Dermis microvascular lymphatic vessel endothelial cell (primary cell): ENCODE measurements at places on chromosomes 3 and 15. TPM values are rescaled to one million over a fixed set of nuclear protein-coding genes. Genes with fewer than 3 reads are reported as not detected.

The CEP152 gene
- total RNA-seq, result 1.9 and 4.7 TPM in 2 replicates

The MST1R gene
- 0.13 TPM in 2 replicates for total RNA-seq

The GOLGA6L7 gene
- not detected in 2 replicates for total RNA-seq

The LRRC2 gene
- total RNA-seq, result under 0.01 and 0.13 TPM in 2 replicates

The ERICH6 gene
- total RNA-seq, result under 0.01 TPM in 2 replicates

The ITIH4 gene
- 0.39 and 1.0 TPM in 2 replicates for total RNA-seq

The HTR3E gene
- total RNA-seq, result not detected in 2 replicates

The AGBL1 gene
- total RNA-seq, result not detected in 2 replicates

The ABTB1 gene
- total RNA-seq, result 7.2 and 12.8 TPM in 2 replicates

The CYP1A2 gene
- under 0.01 TPM in 2 replicates for total RNA-seq

The DISP2 gene
- under 0.01 and 0.13 TPM in 2 replicates for total RNA-seq

The ZIC4 gene
- total RNA-seq, result not detected in 2 replicates

The TP63 gene
- under 0.01 TPM in 1 of 2 replicates, not detected in the other for total RNA-seq

The ACAN gene
- total RNA-seq, result 0.13 TPM in 1 of 2 replicates, not detected in the other
